T-helper 17 cell (primary cell): ENCODE measurements at places on chromosomes 4 and X. TPM values are rescaled to one million over a fixed set of nuclear protein-coding genes. Genes with fewer than 3 reads are reported as not detected.

- no peak for DNase-seq
Measured at GRCh38 chrX:42664680-42665079, 113.3 kb downstream of the PPP1R2C start.

DNA sequence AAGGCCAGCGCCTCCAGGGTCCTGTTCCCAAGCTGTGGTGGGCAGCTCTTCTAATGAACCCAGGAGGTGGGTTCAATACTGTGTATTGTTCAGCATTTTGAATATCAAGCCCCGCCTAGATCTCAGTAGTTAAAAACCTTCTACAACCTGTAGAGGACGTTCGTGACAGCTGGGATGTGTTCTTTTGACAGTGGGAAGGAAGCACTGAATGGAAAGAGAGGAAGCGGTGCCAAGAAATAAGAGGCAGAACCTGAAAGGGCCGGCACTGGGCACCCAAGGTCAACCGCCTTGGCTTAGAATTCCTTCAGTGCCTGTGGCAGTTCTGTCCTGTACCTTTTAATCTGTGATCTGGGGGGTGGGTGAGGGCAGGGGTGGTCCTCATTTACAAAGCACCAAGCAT is 73.1 kb downstream of the CC2D2A start:
- DNase-seq: no peak

DNA sequence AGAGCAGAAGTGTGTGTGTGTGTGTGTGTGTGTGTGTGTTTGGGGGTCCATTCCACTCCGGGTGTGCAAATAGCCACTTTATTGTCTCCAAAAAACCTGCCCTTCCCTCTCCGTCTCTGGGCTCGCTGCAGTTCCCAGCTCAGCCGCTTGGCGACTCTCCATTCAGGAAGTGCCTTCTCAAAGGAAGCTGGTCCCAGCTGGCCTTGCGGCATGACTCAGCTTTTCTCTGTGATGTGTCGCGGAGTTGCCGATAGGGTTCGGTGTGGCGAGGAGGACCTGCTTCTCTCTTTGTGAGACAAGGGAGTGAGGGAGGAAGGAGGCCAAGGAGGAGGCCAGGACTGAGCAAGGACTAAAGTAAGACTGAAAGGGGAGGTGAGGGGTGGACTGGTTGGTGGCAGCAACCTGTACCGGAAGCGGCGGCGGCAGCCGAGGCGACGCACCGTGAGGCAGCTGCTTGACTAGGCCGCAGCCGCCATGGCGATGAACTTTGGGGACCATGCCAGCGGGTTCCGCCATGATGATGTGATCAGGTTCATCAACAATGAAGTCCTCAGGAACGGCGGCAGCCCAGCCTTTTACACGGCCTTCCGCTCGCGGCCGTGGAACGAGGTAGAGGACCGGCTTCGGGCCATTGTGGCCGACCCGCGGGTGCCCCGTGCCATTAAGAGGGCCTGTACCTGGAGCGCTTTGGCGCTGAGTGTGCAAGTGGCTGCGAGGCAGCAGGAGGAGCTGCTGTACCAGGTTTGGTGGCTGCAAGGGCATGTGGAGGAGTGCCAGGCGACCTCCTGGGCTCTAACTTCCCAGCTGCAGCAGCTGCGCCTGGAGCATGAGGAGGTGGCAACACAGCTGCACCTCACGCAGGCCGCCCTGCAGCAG is at the start of gene TEX13C:
Gene TEX13C (plus strand): TSS at position 226 of the 876 bp plus-strand sequence. CDS start 249 bp downstream, at position 475.
- DNase-seq: no peak

DNA sequence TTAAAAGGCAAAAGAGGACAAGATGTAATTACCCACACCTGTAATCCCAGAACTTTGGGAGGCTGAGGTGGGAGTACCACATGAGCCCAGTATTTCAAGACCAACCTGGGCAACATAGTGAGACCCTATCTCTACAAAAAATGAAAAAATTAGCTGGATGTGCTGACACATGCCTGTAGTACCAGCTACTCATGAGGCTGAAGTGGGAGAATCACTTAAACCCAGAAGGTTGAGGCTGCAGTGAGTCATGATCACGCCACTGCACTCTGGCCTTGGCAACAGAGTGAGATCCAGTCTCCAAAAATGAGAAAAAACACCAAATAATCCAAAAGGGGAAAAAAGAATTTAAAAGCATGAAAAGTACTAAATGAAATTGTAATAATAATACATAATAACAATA is 30.8 kb downstream of the NR0B1 start:
- DNase-seq: no peak

- DNase-seq: no peak
Measured at GRCh38 chr4:185079271-185079905, 61.1 kb downstream of the HELT start.

- no peak for DNase-seq
Measured at GRCh38 chrX:74458736-74459135, 37.4 kb downstream of the SLC16A2 start.

DNA sequence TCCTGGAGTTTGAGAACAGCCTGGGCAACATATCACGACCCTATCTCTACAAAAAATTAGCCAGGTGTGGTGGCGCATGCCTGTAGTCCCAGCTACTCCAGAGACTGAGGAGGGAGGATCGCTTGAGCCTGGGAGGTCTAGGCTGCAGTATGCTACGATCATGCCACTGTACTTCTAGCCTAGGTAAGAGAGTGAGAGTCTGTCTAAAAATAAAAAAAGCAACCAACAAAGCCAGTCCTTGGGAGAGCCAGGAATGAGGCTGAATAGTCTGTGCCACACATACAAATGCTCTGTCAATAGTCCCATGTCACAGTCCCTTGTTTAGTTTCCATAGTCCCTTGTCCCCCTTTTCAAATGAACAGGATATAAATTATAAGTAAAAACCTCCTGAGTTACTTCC is 19.3 kb upstream of the PRSS48 start:
- DNase-seq: no peak

GRCh38 chr4:174449944-174450785 is 72.1 kb downstream of the HPGD start:
- no peak for DNase-seq

DNA sequence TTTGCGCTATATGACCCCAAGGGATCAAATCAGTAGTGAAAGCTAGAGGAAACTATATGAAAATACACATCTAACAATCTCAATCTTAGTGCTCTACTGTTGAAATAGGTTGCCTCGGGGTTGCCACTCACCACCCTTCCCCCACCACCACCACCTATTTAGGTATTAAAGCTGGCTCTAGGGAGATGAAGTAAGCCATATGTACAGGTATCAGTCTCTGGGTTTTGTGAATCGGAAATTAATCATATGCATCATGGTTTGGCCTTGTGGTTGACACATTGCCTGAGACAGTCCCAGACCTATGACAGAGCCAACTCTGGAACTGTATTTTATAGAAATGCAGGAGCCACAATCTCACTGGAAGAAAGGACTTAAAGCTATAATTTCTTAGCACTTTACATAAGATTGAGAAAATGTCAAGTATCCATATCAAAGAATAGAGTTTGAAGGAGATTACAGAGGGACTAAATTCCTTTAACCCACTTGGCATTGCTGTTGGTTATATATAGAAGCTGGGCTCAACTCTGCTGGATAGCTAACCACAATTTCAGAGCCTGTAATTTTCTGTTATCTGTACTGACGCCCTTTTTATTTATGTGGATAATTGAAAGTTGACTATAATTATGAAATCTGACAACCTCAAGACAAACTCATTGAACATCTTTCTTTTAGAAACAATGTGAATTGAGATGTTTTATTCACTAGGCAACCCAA is 26.7 kb upstream of the BMP2K start:
- no peak for DNase-seq

DNA sequence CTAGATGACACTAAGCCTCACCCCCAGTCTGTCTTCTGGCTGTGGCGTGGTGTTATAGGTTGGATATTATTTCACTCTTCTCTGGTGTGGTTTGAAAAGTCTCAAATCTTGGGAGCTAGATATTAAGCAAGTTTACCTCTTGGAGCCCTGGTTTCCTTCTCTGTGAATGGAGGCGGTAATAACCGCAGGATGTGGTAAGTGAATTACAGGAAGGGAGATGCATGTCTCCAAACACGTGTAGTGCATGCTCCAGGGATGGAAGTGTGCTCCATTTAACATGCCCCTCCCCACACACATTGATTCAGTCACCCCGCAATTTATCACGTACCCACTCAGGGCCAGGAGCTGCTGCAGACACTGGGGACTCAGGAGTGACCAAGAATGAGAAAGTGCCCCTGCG is 4.9 kb downstream of the ZNF275 start:
- DNase-seq: no peak

- no peak for DNase-seq
Measured at GRCh38 chr4:159264057-159264456, 161.2 kb downstream of the RAPGEF2 start.

DNA sequence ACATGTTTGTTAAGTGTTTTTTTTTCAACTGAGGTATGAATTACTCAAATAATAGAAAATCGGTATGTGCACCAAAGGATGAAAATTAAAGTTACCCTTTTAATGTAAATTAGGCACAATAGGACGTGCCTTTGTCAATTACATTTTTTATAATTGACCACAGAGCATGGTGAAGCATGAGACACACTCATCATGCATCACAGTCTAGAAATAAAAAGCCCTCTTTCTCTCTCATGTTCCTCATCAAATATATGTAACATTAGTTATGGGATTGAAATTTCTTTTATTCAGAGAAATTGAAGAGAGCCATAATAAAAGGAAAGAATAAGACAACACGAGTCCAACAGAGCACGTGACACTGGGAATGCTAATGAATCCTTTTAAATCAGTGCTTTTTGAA is 3.5 kb downstream of the GNRHR start:
- no peak for DNase-seq

- DNase-seq: no peak
Measured at GRCh38 chr4:15455290-15455689, 14.4 kb upstream of the CC2D2A start.

GRCh38 chr4:77347351-77347966 is 190.5 kb downstream of the CCNG2 start:
- DNase-seq: no peak

DNA sequence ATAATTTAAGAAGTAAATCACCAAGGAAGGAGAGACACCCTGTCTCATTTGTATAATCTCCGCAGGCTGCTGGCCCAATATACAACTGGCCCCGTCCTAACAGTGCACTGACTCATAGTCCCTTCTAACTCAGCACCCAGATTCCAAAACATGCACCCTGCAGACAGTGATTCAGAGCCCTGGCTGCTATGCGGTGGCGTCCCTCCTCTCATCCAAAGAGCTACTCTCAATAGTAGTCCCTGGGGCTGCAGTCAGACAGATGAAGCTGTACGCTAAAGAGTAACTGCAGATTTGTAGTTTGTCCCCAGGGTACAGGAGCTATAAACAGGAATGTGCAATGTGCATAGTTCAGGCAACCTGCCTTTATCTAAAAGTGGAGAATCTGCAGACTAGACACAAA is 23.0 kb downstream of the GABRA3 start:
- DNase-seq: no peak

DNA sequence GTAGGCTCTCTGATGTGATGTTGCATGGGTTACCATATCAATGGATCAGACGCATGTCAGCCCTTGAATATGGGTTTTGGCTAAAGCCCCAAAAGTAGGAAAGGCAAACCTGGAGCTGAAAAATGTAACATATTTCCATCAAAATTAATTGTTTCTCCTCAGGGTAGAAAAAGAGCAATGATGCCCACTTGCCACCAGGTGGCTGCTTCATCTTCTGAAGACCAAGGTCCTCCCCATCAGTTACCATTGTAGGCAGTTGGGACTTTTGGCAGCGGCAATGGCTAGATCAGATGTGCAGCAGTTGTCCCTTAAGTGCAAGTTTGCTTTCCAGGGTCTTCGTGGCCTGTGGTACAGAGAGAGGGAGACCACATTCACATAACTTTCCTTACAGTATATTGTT is 118.2 kb downstream of the NAF1 start:
- DNase-seq: no peak

DNA sequence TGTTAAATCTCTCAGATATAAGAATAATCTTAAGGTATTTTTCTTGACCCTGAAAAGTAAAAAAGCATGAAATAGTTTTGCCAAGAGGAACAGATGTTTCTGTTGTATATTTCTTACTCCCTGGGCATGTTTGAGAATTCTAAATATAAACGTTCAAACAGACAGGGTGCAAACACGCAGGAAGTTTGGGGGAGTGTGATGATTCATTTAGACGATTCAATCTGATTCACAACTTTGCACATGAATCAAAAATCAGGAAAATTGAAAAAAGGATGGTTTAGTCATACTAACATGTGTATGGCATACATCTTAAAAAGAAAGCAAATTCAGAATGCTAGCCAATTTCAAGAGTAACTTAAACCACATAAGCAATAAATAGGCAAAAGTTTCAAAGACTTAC is 340.3 kb upstream of the GRID2 start:
- no peak for DNase-seq

DNA sequence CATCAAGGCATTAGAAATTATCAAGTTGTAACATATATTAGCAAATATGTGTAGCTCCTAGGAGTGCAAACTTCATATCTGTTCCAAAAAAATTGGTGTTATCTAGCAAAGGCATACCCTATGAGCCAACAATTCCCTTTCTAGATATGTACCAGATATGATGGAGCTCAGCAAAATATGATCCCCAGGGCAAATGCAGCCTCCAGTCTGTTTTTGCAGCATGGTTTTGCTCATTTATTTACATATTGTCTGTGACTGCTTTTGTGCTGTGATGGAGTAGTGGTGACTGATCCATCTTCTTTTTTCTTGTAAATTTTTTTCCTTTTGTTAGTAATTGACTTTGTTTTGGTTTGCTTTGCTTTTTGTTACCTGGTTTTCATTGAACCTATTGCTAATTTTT is 41.0 kb downstream of the CEP135 start:
- DNase-seq: no peak

DNA sequence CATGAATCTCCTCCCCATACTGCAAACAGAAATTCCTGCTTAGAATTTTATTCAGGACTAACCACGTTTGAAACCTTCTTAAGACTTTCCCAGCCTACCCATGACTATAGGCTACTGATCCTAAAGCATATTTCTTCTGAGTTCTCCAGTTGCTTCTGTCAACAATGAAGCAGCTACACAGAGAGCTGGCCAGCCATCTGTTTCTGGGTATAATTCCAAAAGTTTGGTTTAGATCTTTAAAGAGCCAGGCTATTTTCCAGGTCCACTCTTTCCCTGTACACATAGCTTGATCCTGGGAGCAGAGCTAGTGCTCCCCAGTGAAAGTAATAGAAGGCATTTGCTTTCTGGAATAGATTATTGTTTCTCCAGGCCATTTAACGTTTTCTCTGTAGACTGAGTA is 4.0 kb upstream of the ITM2A start:
- no peak for DNase-seq

GRCh38 chr4:140095694-140096482 is 58.1 kb downstream of the MAML3 start:
- DNase-seq: peak; percentile 13

DNA sequence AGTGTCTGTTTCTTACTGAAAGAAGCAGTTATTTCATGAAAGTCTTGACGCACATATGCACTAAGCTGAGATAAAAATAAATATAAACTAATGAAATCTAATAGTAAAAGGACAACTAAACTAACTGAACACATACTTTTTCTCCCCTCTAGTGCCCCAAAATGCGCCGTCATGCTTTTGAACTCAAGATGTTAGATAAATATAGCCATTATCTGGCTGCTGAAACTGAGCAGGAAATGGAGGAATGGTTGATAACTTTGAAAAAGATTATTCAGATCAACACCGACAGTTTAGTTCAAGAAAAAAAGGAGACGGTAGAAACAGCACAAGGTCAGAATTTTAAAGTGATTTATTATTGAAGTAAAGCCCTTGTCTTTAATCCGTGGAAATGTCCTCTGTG is 70.2 kb downstream of the DOCK11 start:
- DNase-seq: no peak

- DNase-seq: no peak
Measured at GRCh38 chr4:54093324-54094240, 6.4 kb upstream of the GSX2 start.

Gene CSN1S1
- not detected for total RNA-seq

Gene ATOH1
- not detected for total RNA-seq

Gene MTCP1
- 12.2 TPM for total RNA-seq

Gene SPOCK3
- total RNA-seq: not detected

Gene DMRTC1B
- total RNA-seq: 0.65 TPM
